IMR-90 (cell line): ENCODE measurements at places on chromosomes 5 and 9. TPM values are rescaled to one million over a fixed set of nuclear protein-coding genes. Genes with fewer than 3 reads are reported as not detected.

TNFSF15 gene
- under 0.01 and 0.18 TPM in 2 replicates for total RNA-seq

- no peak for DNase-seq
Observed at GRCh38 chr5:180558232-180558631, 33.1 kb downstream of the SCGB3A1 start.

DMGDH gene
- total RNA-seq, result under 0.01 and 0.18 TPM in 2 replicates

GRCh38 chr9:136151214-136151804 lies 32.6 kb upstream of the TMEM250 start:
- DNase-seq, result no peak

GRCh38 chr9:8025551-8025950 lies 226.0 kb upstream of the DMAC1 start:
- DNase-seq, result no peak

- DNase-seq, result no peak
Observed at GRCh38 chr9:1210954-1211353, 160.8 kb downstream of the DMRT2 start.

DNA sequence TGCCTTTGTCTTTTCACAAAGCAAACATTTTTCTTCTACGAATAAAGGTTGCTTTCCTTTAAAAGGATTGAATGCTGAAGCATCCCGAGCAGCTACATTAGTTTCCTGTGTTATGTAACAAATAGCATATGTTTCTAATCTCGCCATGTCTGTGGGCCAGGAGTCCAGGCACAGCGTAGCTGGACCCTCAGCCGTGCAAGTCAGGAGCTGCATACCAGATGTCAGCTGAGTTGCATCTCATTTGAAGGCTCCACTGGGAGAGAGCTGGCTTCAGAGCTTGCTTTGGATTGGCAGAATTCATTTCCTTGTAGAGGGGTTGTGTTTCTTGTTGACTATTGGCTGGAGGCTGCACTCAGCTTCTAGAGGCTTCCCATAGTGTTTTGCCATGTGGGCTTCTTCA lies 16.0 kb upstream of the GOLPH3 start:
- peak; percentile 50 for DNase-seq
